ENCODE measurements at places on chromosomes 13 and 19. TPM values are rescaled to one million over a fixed set of nuclear protein-coding genes. Genes with fewer than 3 reads are reported as not detected.
A peak's percentile ranks its signal among the peaks of the same experiment; 100 is the strongest.

- DNase-seq = no peak
Observed at GRCh38 chr13:29943273-29943672, 92.9 kb upstream of the UBL3 start.

DNA sequence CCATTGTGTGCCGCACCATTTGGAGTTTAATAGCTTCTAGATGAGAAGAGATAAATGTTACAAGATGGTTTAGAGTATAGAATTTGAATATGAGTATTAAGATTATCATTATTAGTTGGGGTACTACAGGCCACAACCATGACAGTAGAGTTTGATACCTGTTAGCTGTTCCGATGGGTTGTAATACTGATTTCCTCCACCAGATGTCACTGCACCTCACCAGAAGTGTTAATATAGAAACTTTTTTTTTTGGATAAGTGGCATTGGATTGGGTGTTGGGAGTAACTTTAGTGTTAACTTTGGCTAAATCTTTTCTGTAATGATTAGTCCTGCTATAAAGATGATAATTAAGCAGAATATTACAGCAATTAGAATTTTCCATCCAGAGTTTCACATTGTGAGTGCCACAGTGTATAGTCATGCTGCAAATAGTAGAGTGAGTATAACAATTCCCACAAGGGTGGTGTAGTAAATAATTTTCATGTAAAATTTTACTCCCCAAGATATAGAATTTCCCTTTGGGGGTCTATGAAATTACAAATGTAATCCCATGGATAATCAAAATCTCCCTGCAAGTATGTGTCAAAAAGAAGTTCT lies 56.3 kb downstream of the PSG3 start:
- DNase-seq = peak; percentile 76

DNA sequence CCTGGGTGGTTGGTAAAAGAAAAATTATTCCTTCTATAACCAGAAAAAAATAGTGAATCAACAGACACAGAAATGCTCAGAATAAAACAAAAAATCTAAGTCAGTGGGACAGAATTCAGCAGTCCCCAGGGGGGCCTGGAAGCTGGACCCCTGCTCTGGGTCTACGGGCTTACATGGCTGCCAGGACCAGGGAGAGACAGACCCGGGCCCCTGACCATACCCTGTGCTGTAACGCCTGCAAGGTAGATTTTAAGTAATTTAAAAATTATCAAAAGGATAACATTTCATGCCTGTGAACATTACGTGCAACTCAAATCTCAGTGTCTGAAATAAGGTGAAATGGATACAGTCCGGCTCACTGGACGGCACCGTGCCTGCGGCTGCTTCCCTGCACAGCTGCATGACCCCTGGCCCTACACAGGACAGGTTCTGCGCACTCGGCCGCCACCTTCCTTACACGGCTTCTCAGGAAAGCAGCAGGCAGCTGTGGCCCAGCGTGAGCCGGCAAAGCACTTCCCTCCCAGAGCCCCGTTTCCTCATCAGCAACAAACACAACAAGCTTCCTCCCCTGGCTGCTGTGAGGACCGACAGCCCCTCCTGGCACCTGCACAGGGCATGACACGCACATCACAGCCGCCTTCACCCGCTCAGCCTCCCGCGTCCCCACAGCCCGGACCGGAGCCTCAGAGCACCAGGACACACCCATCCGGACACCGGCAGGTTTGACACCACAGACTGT lies 22.2 kb downstream of the RASA3 start:
- DNase-seq = no peak

- peak; percentile 82 for DNase-seq
Observed at GRCh38 chr19:9323557-9323918, 441 bp upstream of the ZNF559 start.

PRR19 gene
- 0.25 TPM for total RNA-seq

PCP2 gene
- total RNA-seq = not detected

ZNF100 gene
- total RNA-seq = 10.4 TPM

All from Karpas-422 (cell line).